ENCODE measurements at places on chromosomes 16 and 17.

DNA sequence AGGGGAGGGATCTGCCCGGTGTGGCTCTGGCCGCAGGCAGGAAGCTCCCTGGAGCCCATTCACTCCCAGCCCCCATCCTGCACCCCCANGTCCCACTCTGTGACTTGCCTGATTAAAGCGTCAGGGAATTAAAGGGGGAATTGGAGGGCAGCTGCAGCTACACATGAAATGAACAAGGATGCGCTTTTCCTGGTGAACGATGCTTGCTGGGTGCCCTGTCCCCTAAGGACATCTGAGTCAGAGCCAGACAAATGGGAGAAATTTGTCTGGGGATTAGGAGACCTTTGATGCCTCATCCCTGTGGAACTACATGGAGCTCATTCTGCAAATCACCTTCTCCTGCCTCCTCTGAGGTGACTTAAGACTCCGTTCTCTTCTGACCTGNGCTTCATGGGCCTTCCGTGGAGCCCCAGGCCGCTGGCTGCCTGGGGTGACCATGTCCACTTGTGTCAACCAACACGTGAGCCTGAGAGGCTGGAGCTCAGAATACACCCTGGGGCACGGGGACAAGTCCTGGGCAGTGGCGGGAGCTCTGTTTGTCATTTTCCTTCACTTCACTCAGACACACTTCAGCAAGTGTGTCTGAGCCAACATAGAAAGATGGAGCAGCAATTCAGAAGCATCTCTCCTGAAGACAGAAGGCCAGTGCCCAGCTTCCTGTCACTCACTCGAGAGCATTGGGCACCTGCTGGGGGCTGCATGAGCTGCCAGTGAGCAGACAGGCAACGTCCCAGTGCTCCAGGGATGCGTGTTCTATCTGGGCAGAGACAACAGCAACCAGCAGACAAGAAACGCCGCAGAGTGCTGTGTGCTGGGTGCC is 54.1 kb downstream of the METRNL start:
- DNase-seq: no peak

- no peak for DNase-seq
These were observed 118.5 kb downstream of the C16orf78 start for GRCh38 chr16:49491771-49492761.

GRCh38 chr16:87240211-87241136 is 76.7 kb downstream of the C16orf95 start:
- no peak for DNase-seq

DNA sequence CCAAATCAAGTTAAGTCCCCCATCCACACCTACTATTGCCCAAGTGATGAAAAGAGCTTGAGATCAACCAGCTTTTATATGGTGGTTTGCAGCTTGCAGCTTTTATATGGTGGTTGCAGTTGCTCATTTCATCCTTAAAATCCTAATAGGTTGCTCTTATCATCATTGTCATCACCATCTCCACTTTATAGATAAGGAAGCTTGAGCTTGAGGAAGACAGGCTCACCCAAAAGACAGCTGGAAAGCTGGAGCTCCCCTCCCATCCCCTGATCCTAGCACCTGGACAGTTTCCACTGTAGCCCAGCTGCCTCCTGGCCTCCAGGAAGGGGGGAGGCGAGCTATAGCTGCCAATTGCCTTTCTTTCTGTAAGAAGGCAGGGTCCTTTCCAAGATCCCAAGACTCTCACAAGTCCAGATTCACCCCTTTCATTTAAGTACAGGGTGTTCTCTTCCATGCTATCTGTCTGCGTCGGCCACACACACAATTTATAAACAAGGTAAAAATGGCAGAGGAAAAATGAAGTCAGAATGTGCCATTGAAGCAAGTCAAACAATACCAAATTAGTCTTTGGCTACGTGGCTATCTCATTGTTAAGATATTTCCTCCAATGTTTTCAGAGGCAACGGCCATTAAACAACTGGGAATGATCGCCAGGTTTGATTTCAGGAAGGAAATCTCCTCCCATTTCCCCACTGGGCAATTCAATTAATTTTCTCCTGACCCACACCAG is 63.3 kb downstream of the PECAM1 start:
- no peak for DNase-seq

- no peak for DNase-seq
These were observed 57.6 kb upstream of the NFAT5 start for GRCh38 chr16:69508033-69508755.

GRCh38 chr17:7445619-7445968 is 733 bp downstream of the CHRNB1 start:
- DNase-seq: no peak

- peak; percentile 49 for DNase-seq
These were observed at the start of gene MT1E for GRCh38 chr16:56625140-56625942. Gene MT1E, plus strand, starts transcription at chr16:56625781. Its CDS starts 71 bp downstream, at chr16:56625852.

DNA sequence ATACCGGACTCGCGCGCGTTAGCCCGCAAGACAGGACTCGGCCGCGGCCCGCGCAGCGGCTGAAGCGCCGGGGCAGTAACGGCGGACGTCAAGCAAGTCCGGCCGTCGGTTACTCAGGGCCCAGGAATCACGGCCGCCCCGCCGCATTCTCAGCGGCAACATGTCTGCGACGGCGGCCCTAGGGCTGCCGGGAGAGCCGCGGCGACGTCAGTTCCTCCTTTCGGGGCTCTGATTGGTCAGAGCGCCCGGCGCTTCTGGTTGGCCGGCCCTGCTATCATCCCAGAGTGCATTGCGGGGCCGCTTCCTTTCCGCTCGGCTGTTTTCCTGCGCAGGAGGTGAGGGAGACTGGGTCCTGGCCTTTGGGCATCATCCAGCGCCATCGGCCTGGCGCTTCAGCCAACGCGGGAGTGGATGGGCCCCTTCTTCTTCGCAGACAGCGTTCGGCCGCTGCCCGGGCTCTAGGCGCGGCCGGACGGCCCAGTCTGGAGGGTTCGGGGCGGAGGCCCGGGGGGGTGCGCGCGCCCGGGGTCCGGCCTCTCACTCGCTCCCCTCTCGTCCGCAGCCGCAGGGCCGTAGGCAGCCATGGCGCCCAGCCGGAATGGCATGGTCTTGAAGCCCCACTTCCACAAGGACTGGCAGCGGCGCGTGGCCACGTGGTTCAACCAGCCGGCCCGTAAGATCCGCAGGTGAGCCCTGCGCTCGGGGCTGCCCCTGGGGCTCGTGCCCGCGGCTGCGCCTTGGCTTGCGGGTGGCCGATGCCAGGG is at the start of gene RPL13:
TSS of gene RPL13 (plus strand) at position 305 of the 764 bp plus-strand sequence. CDS start at position 583, 278 bp downstream.
- DNase-seq: peak; percentile 82

GRCh38 chr17:82932518-82933310 is 92.9 kb upstream of the ZNF750 start:
- DNase-seq: peak; percentile 20

DNA sequence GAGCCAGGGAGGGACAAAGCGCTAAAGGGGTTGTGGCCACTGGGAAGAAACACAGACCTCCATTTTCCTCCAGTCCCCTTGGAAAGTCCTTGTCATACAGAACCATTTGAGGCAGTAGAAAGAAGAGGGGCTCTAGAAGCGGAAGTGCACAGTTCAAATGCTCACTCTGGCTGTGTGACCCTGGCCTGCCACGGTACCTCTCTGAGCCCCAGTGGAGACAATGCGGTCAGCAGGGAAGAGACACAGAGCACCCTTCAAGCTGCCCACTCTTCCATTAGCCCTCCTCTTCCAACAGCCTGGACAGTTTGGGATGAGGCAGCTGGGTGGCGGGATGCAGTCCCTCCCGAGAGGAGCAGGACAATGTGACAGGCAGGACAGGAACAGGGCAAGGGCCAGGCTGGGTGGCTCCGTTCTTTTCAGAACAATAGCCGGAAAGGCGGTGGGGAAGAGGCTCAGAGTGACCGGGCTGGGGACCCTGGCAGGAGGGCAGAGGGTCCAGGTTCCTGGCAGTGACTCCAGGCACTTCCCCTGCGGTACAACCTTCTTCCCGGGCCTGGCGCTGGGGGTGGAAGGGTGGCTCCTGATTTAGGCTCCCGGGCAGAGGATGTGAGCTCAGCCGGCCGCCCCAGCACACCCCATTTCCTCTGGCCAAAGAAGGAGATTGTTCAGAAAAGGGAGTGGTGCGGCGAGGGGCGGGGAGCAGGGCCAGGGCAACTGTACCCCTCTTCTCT is 5.6 kb downstream of the CASKIN2 start:
- no peak for DNase-seq

- DNase-seq: no peak
These were observed 1.3 kb downstream of the SBK1 start for GRCh38 chr16:28293601-28293960.

DNA sequence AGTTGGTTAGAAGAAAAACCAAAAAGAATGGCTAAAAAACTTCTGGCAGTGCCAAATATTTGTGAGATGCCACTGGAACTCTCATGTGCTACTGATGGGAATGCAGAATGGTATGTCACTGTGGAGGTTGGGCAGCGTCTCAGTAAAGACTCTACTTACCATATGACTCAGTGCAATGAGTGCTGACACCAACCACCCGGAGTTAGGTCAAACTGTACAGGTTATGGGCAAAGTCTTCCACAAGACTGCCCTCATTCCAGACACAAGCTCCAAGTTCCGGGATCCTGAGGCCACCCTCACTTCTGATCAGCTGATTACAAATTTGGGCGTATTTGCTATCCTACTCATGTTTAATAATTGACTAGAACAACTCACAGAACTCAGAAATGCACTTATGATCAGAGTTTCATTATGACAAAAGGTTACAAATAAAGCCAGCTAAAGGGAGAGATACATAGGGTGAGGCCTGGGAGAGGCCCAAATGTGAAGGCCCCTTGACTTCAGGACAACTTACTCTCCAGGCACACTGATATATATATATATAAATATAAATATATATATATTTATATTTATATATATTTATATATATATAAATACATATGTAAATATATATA is 114.9 kb downstream of the TRIM37 start:
- DNase-seq: no peak

Data from skeletal muscle cell (primary cell).